Umbilical cord (tissue), 2 donors: ENCODE measurements at places on chromosomes 3 and 15. TPM values are rescaled to one million over a fixed set of nuclear protein-coding genes. Genes with fewer than 3 reads are reported as not detected.

DNA sequence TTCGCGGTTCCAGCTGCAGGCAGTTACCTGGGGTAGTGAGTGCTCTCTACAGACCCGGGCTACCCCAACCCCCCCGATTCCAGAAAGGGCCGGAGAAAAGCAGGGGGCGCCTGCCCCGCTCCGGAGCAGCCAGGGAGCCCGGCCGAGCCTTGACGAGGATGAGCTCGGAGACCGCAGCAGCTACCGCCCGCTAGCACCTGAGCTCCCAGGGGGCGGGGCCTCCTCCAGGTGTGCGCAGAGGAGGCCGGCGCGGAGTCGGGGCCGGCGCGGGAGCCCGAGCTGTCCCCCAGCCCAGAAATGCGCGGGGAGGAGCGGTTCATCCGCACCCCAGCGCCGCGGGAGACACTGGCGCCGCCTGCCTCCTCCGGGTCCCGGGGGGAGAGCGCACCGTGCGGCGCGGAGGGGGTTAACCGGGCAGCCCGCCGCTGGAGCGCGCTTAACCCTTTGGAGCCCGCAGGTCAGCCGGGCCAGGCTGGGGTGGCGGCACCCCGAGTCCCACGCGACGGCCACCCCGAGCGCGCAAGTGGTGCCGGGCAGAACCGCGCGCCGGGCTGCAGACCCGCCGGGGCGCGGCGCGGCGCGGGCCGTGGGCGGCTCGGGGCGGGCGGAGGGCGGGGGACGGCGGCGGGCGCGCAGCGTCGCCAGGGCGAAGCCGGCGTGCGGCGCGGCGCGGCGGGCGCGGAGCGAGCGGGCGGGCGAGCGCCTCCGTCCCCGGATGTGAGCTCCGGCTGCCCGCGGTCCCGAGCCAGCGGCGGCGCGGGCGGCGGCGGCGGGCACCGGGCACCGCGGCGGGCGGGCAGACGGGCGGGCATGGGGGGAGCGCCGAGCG is at the start of gene CACNA1D:
Gene CACNA1D, plus strand, starts transcription at position 649 of the 829 bp plus-strand sequence. CDS start 556 bp downstream, outside the sequence.
- no peak for DNase-seq

GRCh38 chr15:78981532-78982313 is 36.9 kb upstream of the CTSH start:
- DNase-seq = no peak

DNA sequence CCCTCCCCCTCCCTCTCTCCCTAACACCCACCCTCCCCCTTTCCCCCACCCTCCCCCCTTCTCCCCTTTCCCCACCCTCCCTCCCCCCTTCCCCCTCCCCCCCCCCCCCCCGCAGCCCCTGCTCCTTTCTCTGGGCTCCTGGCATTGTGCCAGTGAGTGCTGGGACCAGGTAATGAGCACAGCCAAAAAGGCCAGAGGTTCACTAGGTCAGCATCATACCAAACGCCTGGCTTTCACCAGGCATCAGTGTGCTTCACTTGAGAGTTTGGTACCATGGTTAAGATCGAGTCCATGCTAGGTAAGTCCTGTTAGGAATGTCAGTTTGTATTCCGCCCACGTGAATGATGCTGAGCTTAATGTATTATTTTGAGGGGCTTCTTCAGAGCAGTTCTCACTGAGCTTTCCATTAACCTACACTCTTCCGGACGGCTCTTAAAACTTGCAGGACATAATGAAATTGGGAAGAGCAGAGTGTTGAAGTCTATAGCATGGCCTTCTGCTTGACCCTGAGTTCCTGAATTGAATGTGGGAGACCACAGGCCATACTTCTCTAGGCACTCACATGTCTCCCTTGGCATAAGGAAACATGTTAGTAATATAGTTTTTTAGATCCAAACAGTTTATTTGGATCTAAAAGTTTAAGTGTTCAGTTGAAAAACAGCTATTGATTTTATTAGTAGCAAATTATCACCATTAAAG is 45.6 kb downstream of the SENP2 start:
- DNase-seq = no peak

DNA sequence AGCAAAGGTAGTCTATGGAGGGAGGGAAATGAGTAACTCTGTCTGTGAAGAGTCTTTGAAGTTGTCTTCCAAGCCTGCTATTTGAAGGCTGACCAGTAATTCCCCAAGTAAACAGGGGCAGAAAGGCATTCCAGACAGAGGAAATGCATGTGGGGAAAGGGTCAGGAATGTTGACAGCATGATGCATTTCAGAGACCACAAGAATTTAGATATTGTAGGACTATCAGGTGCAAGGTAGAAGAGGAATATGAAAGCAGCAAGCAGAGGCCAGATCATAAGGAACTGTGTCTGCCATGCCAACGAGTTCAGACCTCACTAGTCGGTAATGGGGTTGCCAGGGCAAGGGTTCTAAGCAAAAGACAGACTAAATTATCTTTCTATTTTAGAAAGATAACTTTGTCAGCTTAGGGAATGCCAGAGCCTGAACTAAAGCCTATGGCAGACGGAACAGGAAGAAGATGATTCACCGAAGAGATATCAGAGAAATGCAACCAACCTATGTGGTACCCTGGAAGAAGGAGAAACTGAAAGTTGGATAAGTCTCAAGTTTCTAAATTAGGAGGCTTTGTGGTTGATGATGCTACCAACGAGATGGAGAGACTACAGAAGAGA is 327.0 kb upstream of the RORA start:
- DNase-seq = no peak

Gene CYP1A2
- 0.96 TPM for total RNA-seq
